ENCODE measurements at places on chromosomes 3 and 15.

DNA sequence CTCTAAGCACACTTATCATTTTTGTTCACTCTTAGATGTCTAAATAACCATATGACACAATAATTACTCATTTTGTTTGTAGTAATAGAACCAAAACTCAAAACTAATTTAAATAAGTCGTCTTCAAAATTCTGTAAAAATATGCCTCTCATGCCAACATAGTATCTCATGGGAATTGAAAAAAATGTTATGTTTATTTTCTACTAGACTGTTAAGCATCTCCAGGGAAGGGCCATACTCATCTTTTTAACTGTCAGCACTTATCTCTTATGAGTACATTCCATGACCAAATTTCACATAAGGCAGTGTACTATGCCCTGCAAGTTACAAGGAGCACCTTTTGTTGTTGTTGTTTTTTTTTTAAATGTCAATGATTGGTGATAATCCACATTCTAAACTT lies 18.3 kb upstream of the USF3 start:
- no peak for DNase-seq

DNA sequence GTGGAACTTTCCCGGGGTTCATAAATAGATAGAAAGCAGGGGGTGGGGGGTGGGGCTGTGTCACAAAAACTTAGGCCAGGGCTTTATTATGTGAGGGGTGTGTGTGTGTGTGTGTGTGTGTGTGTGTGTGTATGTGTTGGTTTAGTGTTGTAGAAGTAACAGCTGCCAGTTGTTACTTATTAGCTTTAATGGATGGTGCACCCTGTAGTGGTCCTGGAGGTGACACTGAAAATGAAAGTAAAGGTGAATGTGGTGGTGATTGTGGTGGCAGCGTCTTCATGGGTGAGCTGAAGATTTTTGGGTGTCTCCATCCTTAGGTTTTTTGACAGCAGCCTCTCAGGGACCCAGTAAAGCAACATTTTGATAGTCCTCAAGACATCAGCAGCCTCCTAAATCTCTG lies 449.9 kb downstream of the PDCD6IP start:
- DNase-seq = no peak

GRCh38 chr15:101426761-101427333 lies 62.7 kb downstream of the PCSK6 start:
- DNase-seq = no peak

- DNase-seq = no peak
These were observed 36.1 kb upstream of the MECOM start for GRCh38 chr3:169699536-169700050.

- no peak for DNase-seq
These were observed 189.1 kb downstream of the ANXA2 start for GRCh38 chr15:60208709-60209108.

GRCh38 chr3:14841836-14842235 lies 23.1 kb downstream of the FGD5 start:
- DNase-seq = no peak

DNA sequence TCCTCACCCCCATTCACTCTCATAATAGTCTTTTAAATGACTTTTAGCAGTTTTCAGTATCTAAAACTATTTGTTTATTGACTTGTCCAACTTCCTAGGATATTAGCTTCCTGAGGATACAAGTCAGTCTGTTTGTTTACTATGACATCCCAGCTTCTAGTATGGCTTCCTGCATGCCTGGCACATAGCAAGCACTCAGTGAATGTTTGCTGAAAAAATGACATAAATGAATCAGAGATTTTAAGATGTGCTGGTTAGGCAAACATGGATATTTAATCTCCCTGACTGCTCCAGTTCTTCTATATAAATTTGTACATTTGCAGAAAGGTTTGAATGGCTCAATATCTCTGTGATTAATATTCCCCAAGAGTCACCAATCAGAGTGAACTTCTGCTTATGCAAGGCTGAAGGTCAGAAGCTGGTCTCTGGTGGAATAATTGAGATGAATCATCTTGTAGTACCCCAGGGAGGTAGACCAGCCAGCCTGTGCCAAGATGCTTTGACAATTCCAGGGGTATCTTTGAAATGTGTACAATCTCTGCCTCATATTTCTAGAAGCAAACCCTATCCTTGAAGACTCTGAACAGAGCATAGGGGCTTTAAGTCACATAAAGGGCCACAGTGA lies 219.0 kb upstream of the LMCD1 start:
- DNase-seq = no peak

DNA sequence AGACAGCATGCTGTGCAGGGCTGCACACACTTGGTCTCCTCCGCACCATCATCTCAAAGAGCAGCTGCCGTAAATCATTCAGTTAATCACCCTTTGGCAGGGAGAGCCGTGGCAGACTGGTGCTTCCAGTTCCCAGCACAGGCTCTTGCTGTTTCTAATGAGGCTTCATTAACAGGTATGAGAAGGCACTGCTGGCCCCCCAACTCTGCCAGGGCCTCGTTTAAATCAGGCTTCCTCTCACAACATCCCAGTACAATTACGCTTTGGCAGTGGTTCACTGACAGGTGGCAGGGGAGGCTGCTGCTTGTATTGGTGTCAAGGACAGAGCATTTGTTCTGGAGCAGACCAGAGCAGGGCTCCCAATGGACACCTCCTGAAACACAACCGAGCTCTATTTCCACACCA lies 77.1 kb downstream of the BFSP2 start:
- DNase-seq = no peak

DNA sequence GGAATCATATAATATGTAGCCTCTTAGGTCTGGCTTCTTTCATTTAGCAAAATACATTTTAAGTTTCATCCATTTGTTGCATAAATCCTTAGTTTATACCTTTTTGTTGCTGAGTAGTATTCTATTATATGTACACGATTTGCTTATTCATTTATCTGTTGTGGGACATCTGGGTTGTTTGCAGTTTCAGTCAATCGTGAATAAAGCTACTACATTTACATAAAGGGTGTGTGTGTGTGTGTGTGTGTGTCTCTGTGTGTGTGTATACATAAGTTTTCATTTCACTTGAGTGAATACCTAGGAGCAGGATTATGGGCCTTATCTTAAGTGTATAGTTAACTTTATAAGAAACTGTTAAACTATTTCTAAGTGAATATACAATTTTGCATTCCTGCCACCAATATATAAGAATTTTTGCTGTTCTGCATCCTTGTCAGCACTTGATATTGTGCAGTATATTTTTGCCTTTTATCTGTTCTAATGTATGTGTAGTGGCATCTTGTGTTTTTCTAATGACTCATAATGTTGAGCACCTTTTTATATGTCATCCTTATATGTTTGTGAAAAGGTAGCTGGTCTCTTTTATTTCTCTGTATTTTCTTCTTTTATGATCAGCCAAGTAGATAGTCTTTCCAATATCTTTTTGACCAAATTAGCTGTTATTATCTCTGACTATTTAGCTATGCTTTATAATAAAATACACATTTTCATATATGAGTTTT lies 55.0 kb downstream of the GLCE start:
- no peak for DNase-seq
